ENCODE measurements at places on chromosomes 2 and 18.

GRCh38 chr2:178263159-178263860 is 69.0 kb downstream of the OSBPL6 start:
- no peak for DNase-seq

DNA sequence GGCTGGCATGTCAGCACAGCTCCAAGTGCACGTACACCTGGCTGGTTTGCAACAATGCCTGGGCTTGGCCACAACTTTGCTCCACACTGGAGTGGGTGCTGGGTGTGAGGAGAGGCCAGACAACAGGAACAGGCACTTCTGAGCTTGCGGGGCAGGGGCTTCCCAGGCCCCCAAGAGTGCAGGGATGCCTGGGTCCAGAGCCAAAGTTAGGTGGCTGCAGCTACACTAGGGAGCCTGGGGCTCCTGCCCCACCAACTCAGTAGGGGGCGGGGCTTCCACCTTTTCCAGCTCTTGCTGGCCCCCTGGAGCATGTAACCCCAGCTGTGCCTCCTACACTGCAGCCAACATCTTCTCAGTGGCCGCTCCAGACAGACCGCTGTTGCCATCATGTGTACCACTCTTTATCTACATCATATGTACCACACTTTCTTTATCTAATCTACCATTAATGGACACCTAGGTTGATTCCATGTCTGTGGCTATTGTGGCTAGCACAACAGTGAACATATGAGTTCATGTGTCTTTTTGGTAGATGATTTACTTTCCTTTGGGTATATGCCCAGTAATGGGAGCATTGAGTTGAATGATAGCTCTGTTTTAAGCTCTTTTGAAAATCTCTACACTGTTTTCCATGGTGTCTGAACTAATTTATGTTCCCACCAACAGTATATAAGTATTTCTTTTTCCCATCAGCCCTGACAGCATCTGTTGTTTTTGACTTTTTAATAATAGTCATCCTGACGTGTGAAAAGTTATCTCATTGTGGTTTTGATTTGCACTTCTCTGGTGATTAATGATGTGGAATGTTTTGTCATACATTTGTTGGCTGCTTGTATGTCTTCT is 87.9 kb downstream of the ZNF804A start:
- DNase-seq, result no peak

DNA sequence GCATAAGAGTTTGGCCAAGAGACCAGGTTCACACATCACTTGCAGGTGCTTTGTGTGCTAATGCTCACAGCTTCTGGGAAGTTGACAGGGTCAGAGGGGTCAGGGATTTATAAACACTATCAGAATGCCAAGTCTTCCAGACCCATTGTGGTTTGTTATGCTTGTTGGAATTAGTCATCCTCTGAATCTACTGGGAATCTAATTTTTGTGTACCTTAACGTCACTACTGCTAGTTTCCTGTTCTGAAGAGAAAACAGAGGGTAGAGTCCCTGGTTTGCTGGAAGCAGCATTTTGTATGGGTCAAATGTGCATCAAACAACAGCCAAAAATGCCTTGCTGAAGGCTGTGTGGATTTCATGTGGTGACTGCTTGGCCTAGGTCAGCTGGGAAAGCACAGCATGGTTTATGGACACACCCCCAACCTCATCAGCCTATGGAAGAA is 33.3 kb downstream of the ANTXR1 start:
- no peak for DNase-seq

DNA sequence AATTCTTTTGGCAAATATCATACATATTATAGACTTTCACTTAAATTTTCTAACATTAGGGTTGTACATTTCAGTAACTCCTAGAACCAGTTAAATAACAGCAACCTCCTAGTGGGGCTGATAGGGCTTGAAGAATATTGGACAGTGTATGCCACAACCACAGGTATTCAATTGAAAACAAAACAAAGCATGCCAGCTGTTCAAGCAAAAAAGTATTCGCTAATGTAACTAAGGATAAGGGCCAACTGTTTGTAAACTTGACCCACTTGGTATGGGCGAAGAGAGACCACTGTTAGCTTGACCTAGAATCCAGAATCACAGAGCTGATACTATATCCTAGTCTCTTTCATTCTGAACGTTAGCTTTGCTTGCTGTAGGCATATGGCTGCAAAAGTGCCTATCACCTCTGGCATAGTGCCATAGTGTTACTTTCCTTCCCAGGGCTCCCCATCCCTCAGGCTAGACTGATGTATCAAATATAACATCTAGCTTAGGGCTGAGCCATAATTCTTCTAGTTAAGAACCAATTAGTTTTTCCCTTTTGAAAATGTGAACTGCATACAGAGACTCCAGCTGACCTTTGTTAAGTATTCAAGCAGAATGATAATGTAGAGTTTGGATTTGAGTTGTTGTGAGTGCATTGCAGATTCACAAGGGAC is 458.8 kb upstream of the NRXN1 start:
- no peak for DNase-seq

GRCh38 chr2:68099260-68099659 is 36.5 kb upstream of the C1D start:
- no peak for DNase-seq

- DNase-seq, result no peak
Observed at GRCh38 chr2:230976671-230977171, 19.2 kb upstream of the SPATA3 start.

DNA sequence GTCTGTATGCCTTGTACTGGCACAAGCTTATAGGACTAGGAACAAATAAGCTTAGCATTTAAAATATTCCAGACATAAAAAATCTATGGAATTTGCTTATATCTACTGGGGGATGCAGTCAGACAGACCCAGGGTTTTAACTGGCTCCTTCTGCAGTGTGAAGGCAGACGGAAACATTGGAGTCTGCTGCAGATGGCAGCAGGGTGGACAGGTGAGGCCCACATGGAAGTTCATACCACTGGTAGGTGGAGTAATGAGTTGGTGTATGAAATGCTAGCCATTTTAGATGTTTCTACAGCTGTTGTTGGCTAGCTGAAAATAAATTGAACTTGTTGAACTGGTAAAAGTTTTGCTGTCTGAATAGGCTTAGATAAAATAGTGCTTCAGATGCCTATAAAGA is 17.7 kb downstream of the SPTBN1 start:
- no peak for DNase-seq

GRCh38 chr2:64251497-64252250 is 107.5 kb upstream of the PELI1 start:
- no peak for DNase-seq

DNA sequence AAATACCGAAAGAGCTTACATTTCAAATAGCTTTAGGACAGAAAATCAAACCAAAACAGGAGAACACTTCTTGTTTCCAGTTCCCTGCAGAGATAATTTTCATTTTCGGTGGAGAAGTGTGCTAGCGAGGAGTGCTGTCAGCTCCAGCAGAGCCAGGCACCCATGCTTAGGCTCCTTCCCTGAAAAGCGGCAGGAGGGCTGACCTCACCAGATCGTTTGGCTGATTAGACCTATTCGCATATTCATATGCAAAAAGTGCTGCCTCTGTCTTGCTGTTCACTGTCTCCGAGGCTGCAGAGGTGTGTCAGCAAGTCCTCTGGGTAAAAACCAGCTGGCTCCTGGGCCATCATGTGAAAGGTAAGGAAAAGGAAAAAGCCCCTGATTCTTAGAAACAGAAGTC is 225.8 kb upstream of the COPS8 start:
- DNase-seq, result no peak
